Transverse colon (tissue), 4 donors: ENCODE measurements at places on chromosomes 11 and 22.

- DNase-seq = no peak
These were observed 26.0 kb upstream of the PDGFB start for GRCh38 chr22:39270792-39271191.

DNA sequence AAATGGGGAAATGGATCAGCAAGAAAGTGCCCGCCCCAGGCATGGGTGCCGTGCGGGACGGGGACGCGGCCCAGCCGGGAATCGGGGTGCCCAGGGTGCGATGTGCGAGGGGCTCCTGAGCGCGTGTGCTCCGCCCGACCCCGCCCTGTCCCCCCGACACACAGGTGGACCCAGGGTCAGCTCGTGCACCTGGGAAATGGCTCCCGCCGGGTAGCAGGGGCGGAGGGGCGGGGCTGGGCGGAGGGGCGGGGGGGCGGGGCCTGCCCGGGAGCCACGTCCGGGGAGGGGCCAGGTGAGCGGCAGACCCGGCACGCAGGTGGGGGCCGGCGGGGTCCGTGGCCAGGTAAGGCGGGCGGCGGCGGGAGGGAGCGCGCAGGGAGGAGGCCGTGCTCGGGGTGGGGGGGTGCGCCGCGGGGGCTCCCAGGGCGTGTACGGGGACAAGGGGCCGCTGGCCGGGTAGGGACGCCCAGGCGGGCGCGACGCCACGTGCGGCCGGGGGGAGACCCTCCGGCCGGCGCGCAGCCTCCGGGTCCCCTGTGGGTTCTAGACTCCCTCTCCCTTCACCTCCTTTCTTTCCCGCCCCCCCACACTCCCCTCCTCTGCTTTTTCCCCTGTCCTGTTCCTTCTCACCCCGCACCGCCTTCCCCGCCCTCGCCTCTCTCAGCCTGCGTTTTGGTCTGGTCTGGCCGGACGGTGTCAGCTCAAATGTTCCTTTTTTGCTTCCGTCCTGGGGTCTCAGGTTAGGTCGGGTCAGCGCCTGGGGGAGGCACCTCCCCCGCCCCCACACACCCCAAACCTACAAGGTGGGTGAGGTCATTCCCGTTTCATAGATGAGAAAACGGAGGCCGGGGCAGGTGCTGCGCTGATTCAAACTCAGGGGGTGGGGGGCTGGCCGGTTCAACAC, at the start of gene ARHGAP8:
ARHGAP8 (plus strand) TSS at position 291 of the 904 bp plus-strand sequence. CDS start 33,953 bp downstream, outside the sequence.
- peak; percentile 64 for DNase-seq

DNA sequence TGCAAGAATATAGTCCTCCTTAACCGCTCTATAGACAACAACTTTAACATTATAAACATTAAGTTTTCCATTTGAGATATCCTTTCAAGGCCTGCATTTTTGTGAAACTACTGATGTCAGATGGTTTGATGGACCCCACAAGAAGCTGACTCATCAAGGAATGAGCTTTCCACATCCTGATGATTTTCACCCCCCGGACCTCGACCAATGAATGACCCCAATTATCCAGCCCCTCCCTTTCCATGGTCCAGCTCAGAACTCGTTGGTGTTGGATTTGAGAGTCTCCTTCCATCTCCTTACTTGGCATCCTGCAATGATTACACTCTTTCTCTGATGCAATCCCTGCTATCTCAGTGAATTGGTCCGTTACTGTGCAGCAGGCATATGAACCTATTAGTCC, 31.8 kb upstream of the GUCY1A2 start:
- DNase-seq = no peak

- no peak for DNase-seq
These were observed 10.7 kb downstream of the BCL9L start for GRCh38 chr11:118914987-118915386.

- DNase-seq = no peak
These were observed 47.4 kb downstream of the CHST1 start for GRCh38 chr11:45617871-45618601.

DNA sequence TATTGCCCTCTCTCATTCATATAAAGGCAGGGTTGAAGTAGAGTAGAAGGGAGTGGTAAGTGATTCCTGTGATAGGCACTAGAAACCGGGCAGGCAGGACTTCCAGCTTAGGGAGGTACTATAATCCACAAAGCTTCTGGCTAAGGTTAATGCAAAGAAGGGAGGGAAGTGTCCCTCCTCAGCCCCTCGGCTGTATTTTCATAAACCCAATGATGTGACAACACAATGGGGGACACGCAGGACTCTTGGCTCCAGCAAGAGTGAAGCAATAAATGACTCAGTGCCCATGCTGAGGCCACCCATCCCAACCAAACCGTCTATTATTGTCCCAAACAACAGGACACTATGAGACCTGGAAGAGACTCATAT, 90.7 kb downstream of the ETS1 start:
- DNase-seq = no peak

GRCh38 chr11:22699388-22699787, 33.0 kb downstream of the GAS2 start:
- DNase-seq = no peak

DNA sequence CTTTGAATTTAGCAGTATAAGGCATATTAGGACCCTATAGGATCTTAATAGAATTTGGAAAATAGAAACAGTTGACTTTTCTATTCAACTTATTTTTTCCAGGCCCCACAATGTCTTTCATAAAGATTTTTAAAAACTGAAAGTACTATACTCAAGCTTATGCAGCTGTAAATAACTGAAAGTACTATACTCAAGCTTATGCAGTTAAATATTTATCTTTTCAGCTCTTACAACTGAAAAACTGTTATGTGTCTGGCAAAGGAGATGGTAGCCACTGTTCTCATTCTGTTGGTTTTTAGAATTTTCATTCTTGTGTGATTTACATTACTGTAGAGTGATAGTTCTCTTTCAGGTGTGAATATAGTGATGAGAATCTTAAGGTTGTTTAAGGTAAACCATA, 16.5 kb downstream of the HIPK3 start:
- no peak for DNase-seq

DNA sequence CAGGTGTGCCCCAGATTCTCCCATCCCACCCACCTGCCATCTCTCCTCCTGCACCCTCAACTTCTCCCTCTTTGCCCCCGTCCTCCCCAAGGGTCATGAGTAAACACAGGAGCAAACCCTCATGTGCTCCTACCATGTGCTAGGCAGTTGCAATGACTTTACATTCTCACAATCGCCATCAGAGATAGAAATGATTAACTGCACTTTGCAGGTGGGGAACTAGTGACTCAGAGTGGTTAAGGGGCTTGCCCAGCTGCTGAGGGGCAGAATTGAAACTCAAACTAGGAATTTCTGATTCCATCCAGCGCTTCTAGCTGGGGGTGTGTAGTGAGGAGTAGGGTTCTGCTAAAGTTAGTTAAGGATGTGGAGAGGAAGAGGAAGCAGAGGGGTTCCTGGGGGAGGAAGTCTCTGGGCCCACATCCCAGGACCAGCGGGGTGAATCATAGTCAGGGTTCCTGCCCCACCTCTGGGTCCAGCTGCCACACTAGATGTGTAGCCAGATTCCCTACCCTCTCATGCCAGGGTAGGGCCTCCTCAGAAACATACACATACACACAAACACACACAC, 16.0 kb upstream of the PRG2 start:
- no peak for DNase-seq

DNA sequence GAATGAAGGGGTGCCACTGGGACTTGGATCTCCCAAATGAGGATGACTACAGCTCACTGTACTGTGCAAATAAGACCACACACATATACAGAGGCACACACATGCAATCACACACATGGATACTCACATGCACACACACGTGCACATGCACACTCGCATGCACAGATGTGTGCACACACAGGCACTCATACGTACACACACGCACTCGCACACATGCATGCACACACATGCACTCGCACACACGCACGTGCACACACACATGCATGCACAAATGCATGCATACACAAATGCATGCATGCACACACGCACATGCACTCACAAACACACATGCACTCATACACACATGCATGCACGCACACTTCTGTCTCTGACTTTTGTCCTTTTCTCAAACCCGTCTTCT, 36.0 kb downstream of the TECTA start:
- no peak for DNase-seq

DNA sequence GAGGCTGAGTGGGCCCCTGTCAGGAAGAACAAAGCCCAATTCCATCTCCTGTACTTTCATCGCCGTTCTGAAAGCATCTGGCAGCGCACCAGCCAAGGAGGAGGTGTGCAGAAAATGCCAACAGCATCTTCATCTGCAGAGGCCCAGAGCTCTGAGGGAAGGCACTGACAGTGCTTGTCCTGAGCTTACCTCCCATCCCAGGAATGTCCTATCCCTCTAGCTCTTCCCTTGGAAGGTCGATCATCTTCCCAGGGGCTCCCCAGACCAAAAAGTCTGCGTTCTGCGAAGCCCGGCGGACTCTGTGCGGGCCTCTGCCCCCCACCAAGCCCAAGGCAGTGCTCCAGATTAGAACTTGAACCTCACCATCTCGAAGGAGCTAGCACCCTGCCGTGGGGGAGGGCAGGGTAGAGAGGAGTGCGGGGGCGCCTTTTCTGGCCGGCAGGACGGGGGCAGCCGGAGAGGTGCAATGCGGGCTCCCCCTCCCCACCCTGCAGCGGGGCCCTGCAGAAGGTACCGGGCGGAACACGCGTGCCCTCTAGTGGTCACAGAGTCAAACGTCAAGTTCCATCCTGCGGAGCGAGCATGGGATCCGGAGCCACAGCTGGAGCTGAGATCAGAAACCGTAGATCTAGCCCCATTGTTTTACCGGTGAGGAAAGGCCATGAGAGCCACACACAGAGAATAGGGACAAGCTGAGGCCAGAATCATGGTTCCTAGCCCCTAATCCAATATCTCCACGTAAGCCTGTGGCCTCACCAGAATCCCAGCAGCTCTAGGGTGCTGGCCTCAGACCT, 5.0 kb downstream of the SCN2B start:
- DNase-seq = peak; percentile 72

DNA sequence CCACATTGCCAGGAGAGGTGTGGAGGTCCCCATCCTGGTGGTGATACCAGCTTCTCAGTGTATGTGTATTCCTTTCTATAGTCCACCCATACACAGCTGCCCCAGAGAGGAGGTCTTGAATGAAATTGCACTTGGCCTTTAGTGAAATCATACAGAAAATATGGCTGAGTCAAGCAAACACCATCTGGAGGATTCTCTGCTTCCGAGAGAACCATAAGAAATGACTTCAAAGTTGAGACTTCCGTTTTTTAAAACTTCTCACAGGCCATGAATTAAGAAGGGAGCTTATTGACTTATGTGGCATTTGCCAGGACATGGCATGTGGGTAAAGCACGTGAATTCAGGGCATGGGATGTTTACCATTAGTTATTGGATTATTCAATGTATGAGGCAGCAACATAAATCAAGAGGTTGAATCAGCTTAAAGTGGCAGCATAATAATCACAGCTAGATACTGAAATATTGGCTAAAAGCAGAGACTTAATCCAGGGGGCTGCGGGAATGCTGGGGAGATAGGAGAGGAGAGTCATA, 119.1 kb upstream of the MTNR1B start:
- no peak for DNase-seq

GRCh38 chr22:28500006-28500405, 179.6 kb downstream of the TTC28 start:
- no peak for DNase-seq

DNA sequence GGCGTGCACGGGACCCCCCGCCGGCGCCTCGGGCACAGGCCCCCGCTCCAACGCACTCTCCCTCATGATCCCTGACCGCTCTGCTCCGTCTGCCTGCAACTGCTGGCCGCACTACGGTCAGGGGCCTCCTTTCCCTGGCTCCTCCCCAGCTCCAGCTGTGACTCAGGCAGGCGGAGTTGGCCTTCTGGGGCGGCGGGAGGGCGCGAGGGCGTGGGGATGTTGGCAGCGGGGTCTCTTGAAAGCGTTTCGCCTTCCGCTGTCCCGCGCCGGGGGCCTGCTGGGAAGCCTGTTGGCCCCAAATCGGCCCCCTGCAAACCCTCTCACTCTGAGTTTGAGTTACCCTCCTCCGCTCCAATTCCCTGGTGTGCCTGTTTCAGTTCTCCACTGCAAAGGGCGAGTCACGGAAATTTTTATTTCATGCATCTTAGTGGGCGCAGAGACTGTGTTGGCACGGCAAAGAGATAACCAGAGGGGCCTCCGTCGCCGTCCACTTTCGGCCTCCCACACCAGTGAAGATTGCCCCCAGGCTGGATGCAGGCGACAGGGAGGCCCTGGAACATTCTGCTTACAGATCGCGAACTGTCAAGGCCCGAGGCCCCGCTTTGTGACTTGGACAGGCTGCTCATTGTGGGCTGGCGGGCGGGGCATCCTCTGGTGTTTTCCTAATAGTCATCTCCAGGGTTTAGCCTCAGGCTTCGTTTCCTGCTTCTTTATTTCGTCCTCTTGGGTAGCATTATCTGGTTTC, at the start of gene CAVIN3:
CAVIN3 (minus strand) TSS at position 91 of the 745 bp plus-strand sequence; CDS start at position 66, 25 bp downstream.
- peak; percentile 59 for DNase-seq

GRCh38 chr22:30978304-30978962, 9.4 kb downstream of the TUG1 start:
- no peak for DNase-seq

DNA sequence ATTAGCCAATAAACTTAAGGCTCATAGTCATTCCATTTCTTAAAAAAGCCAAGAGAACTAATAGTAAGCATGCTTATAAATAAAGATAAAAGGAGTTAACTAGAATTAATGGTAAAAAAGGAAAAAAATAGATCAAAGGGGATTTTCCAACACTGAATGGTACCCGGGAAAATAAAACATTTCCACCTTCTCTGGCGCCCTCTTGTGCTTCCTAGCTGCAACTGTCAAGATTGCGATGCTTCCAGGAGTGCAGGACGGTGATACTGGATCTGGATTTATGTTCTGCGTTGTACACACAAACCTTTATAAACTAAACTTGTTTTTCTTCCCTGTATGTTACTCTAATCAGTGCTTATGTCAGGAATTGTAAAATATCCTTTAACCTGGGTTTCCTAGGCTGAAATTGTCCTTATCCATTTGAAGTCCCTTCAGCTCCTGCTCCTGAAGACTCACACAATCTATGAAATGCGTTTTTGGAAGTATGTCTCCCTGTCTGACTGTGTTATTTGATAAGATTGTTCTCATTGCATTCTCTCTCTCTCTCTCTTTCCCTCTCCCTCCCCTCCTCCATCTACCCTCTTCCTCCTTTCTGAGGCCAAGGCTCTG, 9.6 kb upstream of the HTATIP2 start:
- peak; percentile 45 for DNase-seq

DNA sequence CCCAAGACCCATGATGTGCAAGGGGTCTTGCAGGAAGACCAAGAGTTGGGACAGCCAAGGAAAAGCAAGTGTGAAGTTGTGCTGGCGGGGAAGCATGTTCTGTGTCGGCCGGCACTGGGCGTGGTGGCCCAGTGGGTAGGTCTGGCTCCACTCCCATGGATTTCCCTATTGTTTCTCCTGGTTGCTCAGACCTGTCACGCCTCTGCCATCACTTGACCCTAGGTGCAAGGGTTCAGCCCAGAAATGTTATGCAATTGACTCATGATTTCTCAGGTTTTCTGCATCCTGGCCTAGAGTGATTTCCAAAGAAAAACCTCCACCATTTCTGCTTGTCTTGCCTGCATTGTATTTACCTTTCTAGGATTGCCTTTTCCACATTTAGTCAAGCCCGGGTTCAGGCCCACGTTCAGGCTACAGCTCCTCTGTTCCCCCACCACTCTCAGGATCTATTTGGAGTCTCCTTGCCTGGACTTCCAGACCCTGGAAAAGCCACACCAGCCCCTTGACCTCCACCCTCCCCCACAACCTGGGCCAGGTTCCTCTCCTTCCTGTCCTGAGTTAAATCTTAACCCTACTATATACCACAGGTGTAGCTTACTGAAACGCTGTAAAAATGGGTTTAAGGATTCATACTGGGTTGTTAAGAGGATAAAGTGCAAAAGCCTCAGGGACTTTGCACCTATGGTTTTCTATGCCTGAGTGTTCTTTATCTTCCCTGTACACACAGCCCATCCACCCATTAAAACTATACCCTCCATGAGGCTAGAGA, 17.5 kb upstream of the FOLR1 start:
- DNase-seq = peak; percentile 78
